ENCODE measurements at places on chromosomes 16 and 17. TPM values are rescaled to one million over a fixed set of nuclear protein-coding genes. Genes with fewer than 3 reads are reported as not detected.

The PRSS21 gene
- 13.1 TPM for total RNA-seq

The PRAC1 gene
- not detected for total RNA-seq

The CORO1A gene
- total RNA-seq: 977 TPM

The SKA2 gene
- 85.4 TPM for total RNA-seq

GRCh38 chr17:19331543-19332245, 30.8 kb downstream of the B9D1 start:
- peaks cover 18% of the 10 kb centered on the region for H3K27me3 ChIP-seq
- DNase-seq: no peak
- no peak overlapping the region for H3K27ac ChIP-seq
- H3K4me3 ChIP-seq: no peak overlapping the region

DNA sequence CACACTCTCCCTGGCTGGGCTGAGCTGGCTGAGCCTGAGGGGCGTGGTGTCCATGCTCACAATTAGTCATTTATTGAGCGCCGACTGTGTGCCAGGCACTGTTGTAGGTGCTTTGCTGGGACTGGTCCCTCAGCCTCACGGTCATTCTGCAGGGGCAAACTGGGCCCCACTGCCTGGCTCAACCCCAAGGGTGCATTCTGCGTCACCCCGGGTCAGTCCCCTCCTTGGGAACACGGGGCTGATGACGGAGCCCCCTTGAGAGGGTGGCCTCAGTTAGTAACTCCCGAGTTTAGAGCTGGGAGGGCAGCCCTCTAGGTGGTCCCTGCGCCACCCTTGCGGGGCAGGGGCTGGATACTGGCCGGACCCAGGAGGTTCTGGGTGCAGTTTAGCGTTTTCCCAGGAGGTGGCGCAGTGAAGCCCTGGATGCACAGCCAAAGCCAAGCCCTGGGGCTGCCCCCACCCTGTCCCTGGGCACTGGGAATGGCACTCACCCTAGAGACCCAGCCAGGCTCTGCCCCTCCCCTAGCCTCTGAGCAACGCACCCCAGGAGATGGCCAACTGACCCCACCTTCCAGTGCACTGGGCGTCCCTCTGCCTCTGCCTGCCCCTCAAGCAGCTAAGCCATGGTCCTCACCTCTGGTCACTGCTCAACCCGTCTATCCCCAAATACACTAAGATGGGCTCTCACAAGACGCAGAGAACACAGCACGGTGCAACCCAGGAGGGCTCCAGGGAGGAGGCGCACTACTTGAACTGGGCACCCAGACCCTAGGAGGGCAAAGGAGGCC, 243.2 kb upstream of the GSE1 start:
- H3K27ac ChIP-seq: no peak overlapping the region
- H3K4me3 ChIP-seq: no peak overlapping the region
- DNase-seq: peak; percentile 35
- no peaks in the 10 kb centered on the region for H3K36me3 ChIP-seq
- H3K27me3 ChIP-seq: no peaks in the 10 kb centered on the region
- H3K4me1 ChIP-seq: peaks cover 6% of the 10 kb centered on the region

GRCh38 chr16:15829460-15829859, 27.4 kb downstream of the MYH11 start:
- H3K27ac ChIP-seq: no peak overlapping the region
- H3K27me3 ChIP-seq: no peaks in the 10 kb centered on the region
- H3K4me3 ChIP-seq: no peak overlapping the region
- no peaks in the 10 kb centered on the region for H3K4me1 ChIP-seq

GRCh38 chr17:45341533-45342158, 24.8 kb upstream of the MAP3K14 start:
- H3K36me3 ChIP-seq: no peaks in the 10 kb centered on the region
- no peak for DNase-seq
- H3K27me3 ChIP-seq: no peaks in the 10 kb centered on the region
- peaks cover 8% of the 10 kb centered on the region for H3K4me1 ChIP-seq

- no peak for DNase-seq
- no peaks in the 10 kb centered on the region for H3K27me3 ChIP-seq
- no peak overlapping the region for H3K4me3 ChIP-seq
- H3K27ac ChIP-seq: no peak overlapping the region
Measured at GRCh38 chr17:68418876-68419275, 38.4 kb downstream of the WIPI1 start.

DNA sequence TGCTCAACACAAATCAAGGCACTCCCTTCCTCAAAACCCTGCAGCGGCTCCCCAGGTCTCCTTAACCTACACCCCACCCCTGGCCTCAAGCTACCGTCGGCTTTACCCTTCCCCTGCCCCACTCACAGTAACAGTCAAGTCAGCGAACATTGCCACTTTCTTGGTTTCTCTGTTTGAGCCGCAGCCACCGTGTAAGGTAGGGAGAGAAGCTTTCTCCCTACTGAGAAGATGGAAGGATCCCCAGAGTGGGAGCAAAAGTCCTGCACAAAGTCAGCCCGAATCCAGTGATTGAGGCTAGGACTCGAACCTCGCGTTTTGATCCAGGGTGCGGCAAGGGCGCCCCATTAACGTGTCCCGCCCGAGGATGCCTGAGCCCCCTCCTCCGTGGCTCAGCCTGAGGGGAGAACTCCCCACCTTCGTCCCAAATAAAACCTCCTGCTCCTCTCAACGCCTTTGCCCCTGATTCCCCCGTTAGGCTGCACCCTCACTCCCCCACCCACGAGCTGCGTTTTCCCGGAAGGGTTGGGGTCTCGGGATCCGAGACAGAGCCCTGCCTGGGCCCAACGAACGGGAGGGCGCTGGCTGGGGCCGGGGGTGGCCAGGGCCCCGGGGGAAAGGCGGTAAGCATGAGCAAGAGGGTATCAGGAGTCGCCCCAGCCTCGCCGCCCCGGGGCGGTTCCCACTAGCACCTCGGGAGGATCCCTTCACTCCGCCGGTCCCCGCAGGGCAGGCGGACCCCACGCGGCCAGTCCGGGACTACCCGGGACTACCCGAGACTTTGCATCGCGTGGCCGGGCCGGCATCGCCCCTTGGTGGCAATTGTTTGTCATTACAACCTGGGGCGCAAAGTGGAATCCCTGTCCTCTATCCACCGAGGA, 9.9 kb upstream of the NAGS start:
- peak; percentile 74 for DNase-seq
- no peak overlapping the region for H3K27ac ChIP-seq
- peaks cover 28% of the 10 kb centered on the region for H3K27me3 ChIP-seq
- H3K4me3 ChIP-seq: no peak overlapping the region
- no peaks in the 10 kb centered on the region for H3K36me3 ChIP-seq
- peaks cover 1% of the 10 kb centered on the region for H3K4me1 ChIP-seq

DNA sequence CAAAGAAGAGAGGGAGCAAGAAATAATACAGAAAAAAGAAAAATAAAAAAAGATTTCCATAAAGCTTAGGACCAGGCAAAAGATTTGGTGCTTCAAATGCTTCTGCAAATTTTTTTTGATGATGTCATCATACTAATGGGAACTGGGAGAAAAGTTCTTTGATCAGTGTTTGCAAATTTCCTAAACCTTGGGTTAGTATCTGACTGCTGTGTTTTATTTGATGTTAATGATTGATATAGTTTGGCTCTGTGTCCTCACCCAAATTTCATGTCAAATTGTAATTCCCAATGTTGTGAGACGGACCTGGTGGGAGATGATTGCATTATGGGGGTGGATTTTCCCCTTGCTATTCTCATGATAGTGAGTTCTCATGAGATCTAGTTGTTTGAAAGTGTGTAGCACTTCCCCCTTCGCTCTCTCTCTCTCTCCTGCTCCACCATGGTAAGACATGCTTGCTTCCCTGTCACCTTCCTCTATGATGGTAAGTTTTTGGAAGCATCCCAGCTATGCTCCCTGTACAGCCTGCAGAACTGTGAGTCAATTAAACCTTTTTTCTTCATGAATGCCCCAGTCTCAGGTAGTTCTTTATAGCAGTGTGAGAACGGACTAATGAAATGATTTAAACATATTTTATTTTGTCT, 72.6 kb downstream of the TMEM100 start:
- DNase-seq: no peak
- no peak overlapping the region for H3K4me3 ChIP-seq
- no peaks in the 10 kb centered on the region for H3K36me3 ChIP-seq
- H3K4me1 ChIP-seq: no peaks in the 10 kb centered on the region
- peaks cover 23% of the 10 kb centered on the region for H3K27me3 ChIP-seq
- no peak overlapping the region for H3K27ac ChIP-seq

DNA sequence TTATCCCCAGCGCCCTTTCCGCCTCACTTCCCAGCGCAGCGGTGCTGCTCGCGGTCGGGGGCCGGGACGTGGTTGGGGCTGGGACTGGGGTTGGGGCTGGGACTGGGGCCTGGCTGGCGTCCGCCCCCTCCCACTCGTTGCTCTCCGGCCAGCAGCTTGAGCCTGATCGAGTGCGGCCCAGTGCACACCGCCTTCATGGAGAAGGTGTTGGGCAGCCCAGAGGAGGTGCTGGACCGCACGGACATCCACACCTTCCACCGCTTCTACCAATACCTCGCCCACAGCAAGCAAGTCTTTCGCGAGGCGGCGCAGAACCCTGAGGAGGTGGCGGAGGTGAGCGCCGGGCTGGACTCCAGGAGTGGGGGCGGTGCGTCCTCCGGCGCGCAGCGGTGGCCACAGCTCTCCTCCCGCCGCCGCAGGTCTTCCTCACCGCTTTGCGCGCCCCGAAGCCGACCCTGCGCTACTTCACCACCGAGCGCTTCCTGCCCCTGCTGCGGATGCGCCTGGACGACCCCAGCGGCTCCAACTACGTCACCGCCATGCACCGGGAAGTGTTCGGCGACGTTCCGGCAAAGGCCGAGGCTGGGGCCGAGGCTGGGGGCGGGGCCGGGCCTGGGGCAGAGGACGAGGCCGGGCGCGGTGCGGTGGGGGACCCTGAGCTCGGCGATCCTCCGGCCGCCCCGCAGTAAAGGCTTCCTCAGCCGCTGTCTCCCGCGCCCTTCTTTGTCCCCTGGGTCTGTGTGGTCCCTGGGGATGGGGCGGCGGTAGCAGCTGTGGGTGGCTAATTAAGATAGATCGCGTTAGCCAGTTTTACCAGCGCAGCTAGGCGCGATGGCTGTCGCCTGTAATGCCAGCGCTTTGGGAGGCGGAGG, 1.8 kb downstream of the HSD17B1 start:
- H3K4me1 ChIP-seq: peaks cover 12% of the 10 kb centered on the region
- H3K27me3 ChIP-seq: no peaks in the 10 kb centered on the region
- peak overlapping the region; percentile 91 for H3K4me3 ChIP-seq
- H3K27ac ChIP-seq: peak overlapping the region; percentile 90

DNA sequence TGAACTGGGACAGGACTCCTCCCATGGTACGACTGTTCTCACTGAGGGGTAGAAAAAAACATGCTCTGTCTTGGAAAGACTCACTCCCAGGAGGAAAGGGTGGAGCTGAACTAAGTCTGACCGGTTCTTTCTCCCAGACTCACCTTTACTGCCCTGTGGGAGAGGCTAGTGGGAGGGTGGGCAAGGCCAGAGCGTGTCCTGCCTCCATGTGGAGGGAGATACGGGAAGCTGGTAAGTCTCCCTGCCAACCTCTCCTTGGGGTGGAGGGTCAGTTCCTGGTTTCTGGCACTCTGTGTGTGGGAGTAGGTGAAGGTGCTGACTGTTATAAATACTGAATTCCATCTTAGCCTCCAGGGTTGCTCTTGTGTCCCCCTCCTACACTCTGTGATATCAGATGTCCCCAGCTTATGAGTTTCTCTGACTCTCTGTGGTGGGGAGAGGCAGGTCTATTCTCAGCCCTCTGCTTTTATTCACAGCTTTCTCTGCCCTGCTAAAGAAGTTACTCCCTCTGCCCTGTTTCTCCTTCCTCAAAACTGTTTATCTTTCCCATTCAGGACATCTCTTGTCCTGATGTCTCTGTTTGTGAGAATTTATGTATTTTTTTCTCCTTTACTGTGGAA, 26.9 kb upstream of the FAM20A start:
- H3K27ac ChIP-seq: no peak overlapping the region
- H3K36me3 ChIP-seq: no peaks in the 10 kb centered on the region
- no peak overlapping the region for H3K4me3 ChIP-seq
- H3K4me1 ChIP-seq: no peaks in the 10 kb centered on the region

DNA sequence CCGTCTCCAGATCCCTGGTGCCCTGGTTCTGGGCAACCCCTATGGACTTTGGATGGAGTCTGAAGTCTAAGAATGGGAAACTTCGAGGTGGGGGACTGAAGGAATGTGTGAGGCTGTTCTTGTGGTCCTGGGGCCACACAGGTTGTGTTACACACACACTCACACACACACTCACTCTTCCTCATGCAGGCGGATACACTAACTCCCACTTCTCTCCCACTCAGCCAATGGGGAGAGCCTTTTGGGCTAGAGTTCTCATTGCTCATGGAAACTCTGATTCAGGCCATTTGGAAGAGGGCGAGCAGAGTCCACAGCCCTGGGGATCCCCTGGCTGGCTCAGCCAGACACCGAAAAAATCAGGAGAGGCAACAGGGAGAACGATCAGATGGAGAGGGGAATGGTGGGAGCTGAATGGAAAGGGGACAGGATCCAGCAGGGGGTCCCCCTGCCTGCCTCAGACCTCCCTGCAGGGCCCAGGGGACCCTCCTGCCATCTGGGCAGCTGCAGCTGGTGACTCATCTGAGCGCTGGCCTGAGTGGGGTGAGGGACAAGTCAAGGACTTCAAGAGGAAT, 9.1 kb downstream of the IGFBP4 start:
- no peak overlapping the region for H3K27ac ChIP-seq
- no peak overlapping the region for H3K4me3 ChIP-seq
- H3K4me1 ChIP-seq: peaks cover 16% of the 10 kb centered on the region
- H3K27me3 ChIP-seq: peaks cover 9% of the 10 kb centered on the region
- no peaks in the 10 kb centered on the region for H3K36me3 ChIP-seq

DNA sequence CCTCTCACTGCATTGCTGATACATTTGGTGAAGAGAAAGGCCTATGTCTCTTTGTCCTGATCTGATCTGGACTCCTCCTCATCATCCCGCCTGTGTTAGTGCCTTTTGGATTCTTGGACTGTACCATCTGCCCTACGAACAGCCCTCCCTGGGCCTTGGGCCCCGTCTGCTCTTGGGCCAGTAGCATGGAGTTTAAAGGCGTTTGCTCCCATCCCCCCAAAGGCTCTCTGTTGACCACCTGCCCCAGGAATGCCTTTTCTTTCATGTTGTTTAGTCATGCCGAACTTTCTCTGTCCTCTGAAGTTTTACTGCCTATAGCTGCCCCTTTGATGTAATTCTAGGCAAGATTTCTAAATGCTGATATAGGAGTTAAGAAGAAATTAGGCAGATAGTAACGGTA, 30.9 kb upstream of the MEAK7 start:
- peaks cover 12% of the 10 kb centered on the region for H3K4me1 ChIP-seq
- no peak overlapping the region for H3K4me3 ChIP-seq
- H3K27ac ChIP-seq: no peak overlapping the region
- H3K27me3 ChIP-seq: no peaks in the 10 kb centered on the region

GRCh38 chr16:66409156-66409555, 17.9 kb upstream of the BEAN1 start:
- peaks cover 8% of the 10 kb centered on the region for H3K36me3 ChIP-seq
- DNase-seq: no peak
- peak overlapping the region; percentile 90 for H3K27ac ChIP-seq
- H3K4me1 ChIP-seq: peaks cover 21% of the 10 kb centered on the region
- H3K4me3 ChIP-seq: peak overlapping the region; percentile 87
- H3K27me3 ChIP-seq: peaks cover 11% of the 10 kb centered on the region

GRCh38 chr16:15770512-15770911, 86.3 kb downstream of the MYH11 start:
- no peak overlapping the region for H3K27ac ChIP-seq
- no peak overlapping the region for H3K4me3 ChIP-seq
- peaks cover 2% of the 10 kb centered on the region for H3K4me1 ChIP-seq
